ENCODE measurements at places on chromosomes 1 and 21.

DNA sequence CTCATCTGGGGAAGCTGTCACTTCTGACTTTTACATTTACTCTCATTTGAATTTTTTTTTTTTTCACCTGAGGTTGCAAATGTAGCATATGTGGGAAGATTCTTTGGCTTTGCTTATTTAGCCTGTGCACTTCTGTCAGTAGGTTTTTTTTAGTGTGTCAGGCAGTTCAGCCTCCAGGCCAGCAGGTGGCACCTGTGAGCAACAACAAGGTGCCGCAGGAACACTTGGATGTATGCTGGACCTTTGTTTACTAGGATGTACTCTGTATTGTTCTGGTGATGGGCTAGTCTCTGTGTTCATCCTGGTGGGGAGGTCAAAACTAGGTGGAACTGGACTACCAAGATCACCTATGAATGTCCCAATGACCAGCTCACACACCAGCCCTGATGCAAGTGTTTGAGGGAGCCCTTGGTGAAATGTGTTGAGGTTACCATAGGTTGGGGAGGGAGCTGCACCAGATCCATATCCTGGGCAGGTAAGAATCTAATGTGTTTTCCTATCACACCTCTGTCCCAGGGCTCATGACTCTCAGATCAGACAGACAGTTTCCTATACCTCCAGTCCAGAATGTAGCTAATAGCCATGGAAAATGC, 618.2 kb downstream of the BRINP3 start:
- DNase-seq: no peak

- DNase-seq: no peak
Observed at GRCh38 chr1:27891196-27891889, 19.0 kb downstream of the THEMIS2 start.

GRCh38 chr1:46527474-46528296, 23.8 kb downstream of the KNCN start:
- DNase-seq: peak; percentile 81

DNA sequence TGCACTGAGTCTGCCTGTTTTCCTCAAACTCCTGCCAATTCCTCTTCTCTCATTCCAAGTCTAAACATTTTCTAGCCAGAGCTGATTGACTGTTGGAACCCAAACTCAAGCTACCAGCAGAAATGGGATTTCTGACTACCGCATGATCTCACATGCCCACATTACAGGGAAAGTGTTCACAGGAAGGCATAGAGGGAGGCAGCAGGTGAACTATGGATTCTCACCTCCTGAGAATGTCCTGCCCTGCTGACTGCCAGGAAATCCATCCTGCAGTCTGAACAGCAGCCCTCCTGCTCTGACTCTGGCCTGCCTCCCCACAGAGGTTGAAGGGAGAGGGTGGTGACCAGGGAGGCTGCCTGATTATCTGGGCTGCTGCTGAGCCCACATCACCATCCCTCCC, 22.5 kb downstream of the IQGAP3 start:
- DNase-seq: no peak

GRCh38 chr1:29332204-29332603, 95.9 kb downstream of the PTPRU start:
- DNase-seq: no peak

- DNase-seq: no peak
Observed at GRCh38 chr1:163877016-163877415, 555.3 kb downstream of the NUF2 start.

GRCh38 chr1:1536019-1536937, 4.1 kb downstream of the TMEM240 start:
- DNase-seq: no peak

GRCh38 chr1:111834956-111835355, 79.3 kb downstream of the DDX20 start:
- DNase-seq: no peak

- no peak for DNase-seq
Observed at GRCh38 chr21:41160036-41160435, 7.9 kb upstream of the BACE2 start.

GRCh38 chr1:91020486-91020885, 1.3 kb downstream of the ZNF644 start:
- DNase-seq: no peak

GRCh38 chr1:59429656-59430055, 132.8 kb downstream of the FGGY start:
- DNase-seq: no peak

- no peak for DNase-seq
Observed at GRCh38 chr1:186925881-186926669, 97.3 kb downstream of the PLA2G4A start.

- no peak for DNase-seq
Observed at GRCh38 chr1:241531195-241532161, 700 bp upstream of the KMO start.

DNA sequence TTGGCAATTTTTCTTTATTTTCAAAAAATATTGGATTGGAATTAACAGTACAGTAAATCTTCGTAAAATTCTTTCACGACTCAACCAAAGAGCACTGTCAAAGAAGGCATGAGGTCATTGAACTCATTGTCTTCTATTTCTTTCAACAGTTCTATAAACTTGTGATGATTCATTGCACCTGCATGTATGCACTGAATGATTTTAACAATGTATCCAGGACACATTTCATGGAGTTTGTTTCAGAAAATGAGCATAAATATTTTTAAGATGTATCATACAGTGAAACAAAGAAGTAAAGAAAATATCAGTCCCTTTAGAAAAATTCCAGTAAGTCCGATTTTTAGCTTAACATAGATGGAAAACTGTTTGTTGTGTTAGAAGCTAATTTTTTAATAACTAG, 33.6 kb upstream of the CD34 start:
- DNase-seq: no peak

- no peak for DNase-seq
Observed at GRCh38 chr21:15355066-15355465, 290.3 kb upstream of the NRIP1 start.

GRCh38 chr1:89065079-89065868, at the start of gene GBP1:
Gene GBP1 (minus strand): TSS chr1:89065208. CDS start chr1:89063234, 1,974 bp downstream.
- no peak for DNase-seq

DNA sequence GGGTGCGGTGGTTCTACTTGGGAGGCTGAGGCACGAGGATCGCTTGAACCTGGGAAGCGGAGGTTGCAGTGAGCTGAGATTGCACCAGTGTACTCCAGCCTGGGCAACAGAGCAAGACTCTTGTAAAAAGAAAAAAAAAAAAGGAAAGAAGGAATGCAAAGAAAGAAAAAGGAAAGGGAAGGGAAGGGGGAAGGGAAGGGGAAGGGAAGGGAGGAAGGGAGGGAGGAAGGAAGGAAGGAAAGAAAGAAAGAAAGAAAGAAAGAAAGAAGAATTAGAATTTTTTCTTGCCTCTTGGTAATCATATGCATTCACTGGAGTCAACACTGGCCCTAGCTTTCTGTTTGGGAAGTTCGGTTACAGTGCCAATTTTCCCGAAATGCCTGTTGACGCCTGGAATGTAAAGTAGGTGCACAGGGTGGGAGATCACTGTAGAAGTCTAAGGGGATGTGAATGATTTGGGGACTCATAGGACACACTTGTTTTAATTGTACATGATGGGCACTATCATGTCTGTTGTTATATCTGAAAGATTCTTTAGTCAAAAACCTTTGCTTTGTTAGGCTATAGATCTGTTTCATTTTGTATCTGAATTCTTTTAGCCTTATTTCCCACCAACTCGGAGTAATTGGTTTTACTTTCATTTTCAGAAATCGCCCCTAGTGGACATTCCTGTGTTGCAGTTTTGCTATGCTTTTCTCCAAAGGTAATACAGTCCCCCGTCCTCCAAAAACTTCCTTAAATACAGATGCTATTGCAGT, 59.8 kb upstream of the MORC3 start:
- no peak for DNase-seq

DNA sequence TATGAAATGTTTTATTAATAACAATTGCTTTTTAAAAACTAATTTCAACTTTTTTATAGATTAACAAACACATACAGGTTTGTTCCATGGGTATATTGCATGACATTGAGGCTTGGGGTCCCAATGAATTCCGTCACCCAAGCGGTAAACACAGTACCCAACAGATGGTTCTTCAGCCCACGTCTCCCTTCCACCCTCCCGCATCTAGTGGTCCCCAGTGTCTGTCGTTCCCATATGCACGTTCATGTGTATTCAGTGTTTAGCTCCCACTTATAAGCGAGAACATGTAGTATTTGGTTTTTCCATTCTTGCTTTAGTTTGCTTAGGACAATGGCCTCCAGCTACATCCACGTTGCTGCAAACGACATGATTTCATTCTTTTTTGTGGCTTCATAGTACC, 48.6 kb downstream of the NOS1AP start:
- DNase-seq: no peak

GRCh38 chr1:199862047-199862446, 165.5 kb upstream of the NR5A2 start:
- no peak for DNase-seq

- DNase-seq: no peak
Observed at GRCh38 chr1:230794431-230794830, 47.2 kb downstream of the CAPN9 start.

GRCh38 chr1:64744492-64745180, at the start of gene RAVER2:
Gene RAVER2 (plus strand): TSS chr1:64745075. CDS start chr1:64745173, 98 bp downstream.
- peak; percentile 61 for DNase-seq

DNA sequence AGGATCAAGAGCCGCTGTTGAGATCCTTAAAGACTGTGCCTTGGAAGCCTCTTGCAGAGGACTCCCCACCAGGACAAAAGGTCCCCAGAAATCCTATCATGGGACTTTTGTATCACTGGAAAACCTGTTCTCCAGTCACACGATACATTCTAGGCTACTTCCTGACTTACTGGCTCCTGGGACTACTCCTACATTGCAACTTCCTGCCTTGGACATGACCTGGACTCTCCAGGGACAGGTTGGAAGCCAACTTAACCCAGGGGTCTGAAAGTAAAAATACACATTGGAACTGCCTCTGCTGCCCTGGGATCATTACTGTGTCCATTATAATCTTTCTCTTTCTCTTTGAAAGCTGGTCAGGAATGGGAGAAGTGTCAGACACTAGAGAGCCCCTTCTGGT, 9.9 kb downstream of the PIGV start:
- DNase-seq: no peak

- DNase-seq: no peak
Observed at GRCh38 chr1:21622466-21623315, 46.5 kb downstream of the RAP1GAP start.

DNA sequence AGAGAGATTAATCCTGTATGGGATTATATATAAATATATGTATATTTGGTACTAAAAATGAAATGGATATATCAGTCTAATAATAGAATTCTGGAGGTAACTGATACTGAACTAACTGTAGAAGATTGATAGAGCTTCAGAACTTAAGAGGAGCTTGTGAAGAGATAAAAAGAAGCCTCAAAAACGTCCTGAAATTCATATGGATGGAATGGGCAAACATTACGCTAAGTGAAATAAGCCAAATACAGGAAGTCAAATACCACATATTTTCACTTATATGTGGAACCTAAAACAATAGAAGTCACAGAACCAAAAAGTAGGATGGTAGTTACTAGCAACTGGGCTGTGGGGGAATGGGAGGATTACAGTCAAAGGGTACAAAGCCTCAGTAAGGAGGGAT, 36.0 kb upstream of the ADGRL4 start:
- no peak for DNase-seq

DNA sequence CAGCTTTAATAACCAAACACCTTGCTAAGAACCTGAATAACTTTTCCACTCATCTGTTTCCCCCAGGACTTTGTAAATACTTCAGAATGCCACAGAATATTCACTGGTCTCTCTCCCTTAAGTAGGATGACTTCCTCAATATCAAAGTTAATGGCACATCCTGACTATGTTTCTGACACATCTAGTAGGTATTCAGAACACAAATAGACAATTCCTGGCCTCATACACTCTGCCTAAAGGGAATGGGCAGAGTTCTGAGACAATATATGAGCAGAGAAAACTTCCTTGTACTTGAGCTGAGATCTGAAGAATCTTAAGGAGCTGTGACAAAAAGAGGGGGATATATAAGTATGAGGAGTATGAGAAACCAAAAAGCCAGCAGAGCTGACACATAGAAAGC, 34.8 kb downstream of the ANKRD13C start:
- no peak for DNase-seq

DNA sequence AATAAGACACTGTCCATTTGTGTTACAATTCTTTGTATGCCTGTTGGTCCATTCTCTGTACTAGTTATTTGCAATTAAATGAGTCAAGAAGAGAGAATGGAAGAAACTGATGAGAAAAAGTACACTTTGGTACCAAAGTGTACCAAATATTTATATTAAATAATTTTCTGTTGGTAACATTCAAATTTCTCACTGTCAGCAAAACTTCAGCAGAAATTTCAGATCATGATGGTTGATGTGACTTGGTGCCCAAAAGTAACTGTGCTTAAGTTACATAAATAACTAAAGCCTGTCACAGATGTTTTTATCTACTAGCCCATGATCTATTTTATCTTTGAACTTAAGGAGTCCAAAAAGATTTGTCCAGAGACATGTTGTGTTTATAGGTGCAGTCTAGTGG, 274.4 kb upstream of the CXADR start:
- no peak for DNase-seq

DNA sequence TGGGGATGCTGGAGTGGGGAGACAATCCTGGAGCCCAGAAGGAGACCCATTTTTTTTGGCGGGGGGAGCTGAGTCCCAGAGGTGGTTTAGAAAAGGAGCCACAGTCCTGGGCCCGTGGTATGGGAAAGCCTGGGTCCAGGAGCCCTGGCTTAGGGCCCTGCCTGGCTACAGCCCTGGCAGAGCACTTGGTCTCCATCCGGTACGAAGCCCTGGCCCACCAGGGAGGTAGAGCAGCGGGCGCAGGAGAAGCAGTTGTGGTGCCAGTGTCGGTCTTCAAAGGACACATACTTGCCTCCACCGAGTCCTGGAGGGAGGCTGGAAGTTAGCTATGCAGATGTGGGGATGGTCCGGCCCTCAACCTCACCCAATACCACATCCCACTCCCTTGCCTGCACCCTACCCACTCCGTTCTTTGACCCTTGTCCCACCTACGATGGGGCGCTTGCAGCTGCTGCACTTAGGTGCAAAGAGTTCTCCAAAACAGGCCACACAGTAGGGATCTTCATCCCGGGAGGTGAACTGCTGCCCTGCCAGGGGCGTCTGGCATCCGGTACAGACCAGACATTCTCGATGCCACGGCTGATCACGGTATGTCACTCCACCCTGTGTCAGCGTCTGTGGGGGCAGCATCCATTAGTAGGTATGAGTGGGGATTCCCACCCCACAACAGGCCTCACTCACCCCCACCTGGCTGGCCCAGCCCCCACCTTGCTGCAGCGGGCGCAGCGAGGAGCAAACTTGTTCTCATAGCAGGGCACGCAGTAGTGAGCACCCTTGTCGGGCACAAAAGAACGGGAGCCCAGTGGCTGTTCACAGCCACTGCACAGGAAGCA, 7.7 kb upstream of the SF3A3 start:
- no peak for DNase-seq

GRCh38 chr1:209435654-209436566, 147.6 kb upstream of the CAMK1G start:
- DNase-seq: peak; percentile 85

DNA sequence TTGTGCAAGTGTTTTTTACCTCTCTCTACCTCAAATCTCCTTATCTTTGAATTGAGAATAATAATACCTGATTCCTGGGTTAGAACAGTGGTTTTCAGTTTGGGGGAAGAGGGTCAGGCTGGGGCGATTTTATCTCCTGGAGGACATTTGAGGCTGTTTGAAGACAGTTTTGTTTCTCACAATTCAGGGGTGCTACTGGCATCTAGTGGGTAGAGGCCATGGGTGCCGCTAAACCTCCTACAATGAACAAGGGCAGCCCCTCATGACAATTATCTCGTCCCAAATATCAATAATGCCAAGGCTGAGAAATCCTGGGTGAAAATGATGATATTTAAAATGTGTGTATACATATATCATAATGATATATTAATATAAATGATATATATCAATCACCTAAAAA, 139.1 kb upstream of the USH2A start:
- DNase-seq: no peak

- DNase-seq: no peak
Observed at GRCh38 chr1:231818337-231818736, 191.7 kb downstream of the DISC1 start.
